Ascending aorta (tissue), 2 donors: ENCODE measurements at places on chromosomes 2 and 18.
A peak's percentile ranks its signal among the peaks of the same experiment; 100 is the strongest.

DNA sequence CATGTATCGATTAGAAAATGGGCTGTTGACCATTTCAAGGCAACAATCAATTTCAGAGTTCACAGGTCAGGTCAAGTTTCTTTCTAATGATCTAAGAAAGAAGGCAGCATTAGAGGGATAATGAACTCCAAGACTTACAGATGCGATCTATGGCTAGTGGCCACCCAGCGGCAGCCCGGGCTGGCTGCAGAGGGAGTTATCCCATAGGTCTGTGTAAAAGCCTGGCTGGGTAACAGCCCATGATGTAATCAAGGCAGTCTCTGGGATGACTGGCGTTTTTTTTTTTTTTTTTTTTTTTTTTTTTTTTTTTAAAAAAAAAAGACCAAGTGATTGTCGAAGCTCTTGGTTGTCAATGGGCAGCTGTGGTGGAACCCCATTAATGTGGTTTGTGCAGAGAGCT lies 171.1 kb upstream of the SKOR2 start:
- DNase-seq = no peak

GRCh38 chr18:49561289-49562193 lies at the start of gene LIPG:
Gene LIPG, plus strand, starts transcription at chr18:49562057. Its CDS starts 252 bp downstream, at chr18:49562309.
- DNase-seq = no peak

GRCh38 chr2:238370094-238370822 lies 49.9 kb downstream of the TRAF3IP1 start:
- DNase-seq = no peak

GRCh38 chr2:69184224-69184623 lies 171.2 kb downstream of the ANTXR1 start:
- no peak for DNase-seq

DNA sequence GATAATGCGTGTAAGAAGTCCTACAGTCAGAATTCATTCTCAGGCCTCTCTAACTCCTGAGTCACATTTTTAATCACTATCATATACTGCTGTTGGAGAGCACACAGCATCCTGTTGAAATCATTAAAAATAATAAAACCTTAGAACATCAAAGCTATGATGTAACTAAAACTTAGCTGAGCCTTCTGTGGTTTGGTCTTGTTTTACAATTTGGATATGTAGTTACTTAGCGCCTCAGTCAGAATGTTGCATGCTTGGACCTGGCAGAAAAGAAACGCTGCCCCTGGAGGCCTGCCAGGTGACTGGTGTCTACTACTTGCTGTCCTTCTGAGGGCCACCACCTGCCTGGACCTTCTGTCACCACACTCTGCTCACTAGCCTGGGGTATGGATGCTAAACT lies 261.1 kb upstream of the RASGRP3 start:
- no peak for DNase-seq

- no peak for DNase-seq
Measured at GRCh38 chr18:21678859-21679258, 25.7 kb downstream of the ABHD3 start.

GRCh38 chr2:42859006-42859552 lies 66.7 kb upstream of the HAAO start:
- DNase-seq = peak; percentile 88
